ENCODE measurements at places on chromosomes 12 and 14. TPM values are rescaled to one million over a fixed set of nuclear protein-coding genes. Genes with fewer than 3 reads are reported as not detected.
A peak's percentile ranks its signal among the peaks of the same experiment; 100 is the strongest.

PTPRR gene
- polyA plus RNA-seq = 1.4 TPM

SLC25A47 gene
- polyA plus RNA-seq = not detected

ASCL1 gene
- polyA plus RNA-seq = 0.28 TPM

ADSS1 gene
- 11.8 TPM for polyA plus RNA-seq

DNA sequence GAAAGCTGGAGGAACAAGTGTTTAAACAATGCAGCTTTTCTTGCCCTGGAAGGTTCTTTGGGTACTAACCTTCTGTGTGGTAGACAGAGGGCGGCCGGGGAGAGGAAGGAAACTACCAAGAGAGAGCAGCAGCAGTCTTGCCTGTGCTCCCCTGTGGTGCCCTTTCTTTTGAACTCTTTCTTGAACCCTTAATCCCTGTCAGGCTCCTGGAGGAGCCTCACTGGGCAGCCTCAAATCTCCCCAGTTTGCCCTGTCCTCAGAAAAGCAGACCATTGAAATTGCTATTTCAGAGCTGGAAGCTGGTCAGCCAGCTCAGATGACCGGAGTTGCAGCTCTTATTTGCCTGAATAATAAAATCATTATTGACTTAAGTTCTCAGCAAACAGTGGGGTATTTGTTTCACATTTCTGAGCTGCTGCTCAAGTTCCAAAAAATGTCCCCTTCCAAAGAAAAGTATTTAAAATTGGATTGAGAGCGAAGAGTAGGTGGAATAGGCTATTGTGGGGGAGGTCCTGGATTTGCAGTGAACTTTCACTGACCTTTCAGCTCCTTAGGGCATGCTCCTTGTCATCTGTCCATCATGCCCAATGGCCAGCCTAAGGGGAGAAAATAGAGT, 42.1 kb upstream of the RNASE3 start:
- no peak overlapping the region for H3K27ac ChIP-seq
- DNase-seq = no peak
- H3K4me1 ChIP-seq = no peaks in the 10 kb centered on the region

DNA sequence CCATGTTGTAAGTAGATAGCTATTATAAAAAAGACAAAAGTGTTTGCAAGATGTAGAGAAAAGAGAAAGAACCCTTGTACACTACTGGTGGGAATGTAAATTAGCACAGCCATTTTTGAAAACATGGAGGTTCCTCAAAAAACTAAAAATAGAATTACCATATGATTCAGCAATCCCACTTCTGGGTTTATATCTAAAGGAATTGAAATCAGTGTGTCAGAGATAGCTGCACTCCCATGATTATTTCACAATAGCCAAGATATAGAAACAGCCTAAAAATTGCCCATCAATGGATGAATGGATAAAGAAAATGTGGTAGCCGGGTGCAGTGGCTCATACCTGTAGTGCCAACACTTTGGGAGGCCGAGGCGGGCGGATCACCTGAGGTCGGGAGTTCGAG, 9.2 kb downstream of the PSMC6 start:
- peaks cover 71% of the 10 kb centered on the region for H3K36me3 ChIP-seq
- no peaks in the 10 kb centered on the region for H3K4me1 ChIP-seq
- H3K27me3 ChIP-seq = no peaks in the 10 kb centered on the region
- no peak for DNase-seq
- H3K4me3 ChIP-seq = no peak overlapping the region

DNA sequence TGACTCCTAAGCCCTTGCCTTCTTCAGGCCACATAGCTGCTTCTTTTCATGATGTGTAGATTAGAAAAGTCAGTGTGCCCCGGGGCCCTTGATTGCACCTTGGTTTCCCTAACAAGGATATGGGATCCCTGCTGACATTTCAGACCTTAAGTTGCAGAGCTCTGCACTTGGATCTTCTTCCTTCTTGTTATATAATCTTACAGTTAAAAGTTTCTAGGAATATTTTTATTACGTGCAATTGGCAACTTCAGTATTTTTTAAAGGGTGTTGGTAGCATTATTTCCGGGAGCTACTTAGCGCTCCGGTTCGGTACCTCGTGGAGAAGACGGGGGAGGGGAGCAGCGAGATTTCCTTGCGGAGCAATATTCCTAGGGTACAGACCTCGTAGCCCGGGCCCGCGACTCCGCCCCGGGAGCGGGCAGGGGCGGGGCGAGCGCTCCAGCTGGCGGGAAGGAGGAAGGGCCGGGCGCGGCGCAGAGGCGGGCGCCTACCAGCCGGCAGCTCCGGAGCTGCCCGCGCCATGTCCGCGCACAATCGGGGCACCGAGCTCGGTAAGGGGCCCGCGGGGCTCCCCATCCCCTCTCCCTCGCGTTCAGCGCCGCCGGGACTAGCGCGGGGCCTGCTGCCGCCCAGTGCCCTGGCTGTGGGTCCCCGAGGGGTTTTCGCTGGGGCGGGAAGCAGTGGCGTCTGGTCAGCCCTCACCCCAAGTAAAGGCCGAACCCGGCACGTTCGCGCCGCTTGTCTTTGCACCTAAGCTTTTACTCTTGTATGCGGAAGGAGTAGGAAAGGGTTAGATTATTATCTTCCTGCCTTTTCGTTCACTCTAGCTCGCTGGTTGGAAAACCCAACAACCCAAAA, at the start of gene DERA:
Gene DERA (plus strand): TSS at position 469 of the 858 bp plus-strand sequence. CDS start 52 bp downstream, at position 521.
- peak within 1 kb of the TSS; percentile 81 for H3K27ac ChIP-seq
- no peaks in the 10 kb centered on the region for H3K27me3 ChIP-seq
- H3K4me3 ChIP-seq = peak within 1 kb of the TSS; percentile 92
- peak; percentile 91 for DNase-seq
- H3K4me1 ChIP-seq = peaks cover 5% of the 10 kb centered on the region

DNA sequence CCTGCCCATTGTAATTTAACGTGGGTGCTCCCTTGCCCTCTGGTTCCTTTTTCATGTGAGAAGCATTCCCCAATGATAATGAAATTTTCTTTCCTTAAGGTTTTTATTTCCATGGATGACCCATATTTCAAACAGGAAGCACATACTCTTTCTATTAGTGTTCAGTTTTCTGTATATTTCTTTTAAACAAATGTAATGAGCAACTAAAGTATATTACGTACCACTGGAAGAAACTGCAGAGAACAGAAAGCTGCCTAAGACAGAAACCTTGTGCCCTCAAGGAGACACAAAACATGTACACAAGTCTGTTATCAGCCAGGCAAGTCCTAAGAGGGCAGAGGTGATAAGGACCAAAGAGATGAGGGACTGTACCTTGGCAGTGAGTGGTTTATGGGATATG, 414.9 kb downstream of the ETNK1 start:
- DNase-seq = no peak
- no peaks in the 10 kb centered on the region for H3K4me1 ChIP-seq
- H3K4me3 ChIP-seq = no peak overlapping the region
- no peak overlapping the region for H3K27ac ChIP-seq

DNA sequence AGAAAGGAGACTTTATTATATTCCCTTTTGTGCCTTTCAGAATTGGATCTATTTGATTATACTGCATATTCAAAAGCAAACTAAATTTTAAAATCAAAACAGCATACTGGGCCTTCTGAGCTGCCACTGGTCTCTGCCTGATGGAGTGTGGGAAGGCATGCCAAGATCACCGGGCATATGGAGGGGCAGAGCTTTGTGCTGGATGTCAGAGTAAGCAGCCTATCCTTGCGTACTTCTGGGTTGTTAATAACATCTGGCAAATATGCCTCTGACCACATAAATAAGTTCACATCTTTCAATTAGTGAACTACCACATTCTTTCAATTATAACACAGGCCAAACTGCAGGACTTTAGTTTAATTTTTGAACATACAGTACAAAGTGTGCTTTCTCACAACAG, 18.3 kb downstream of the MLH3 start:
- no peaks in the 10 kb centered on the region for H3K27me3 ChIP-seq
- peaks cover 16% of the 10 kb centered on the region for H3K36me3 ChIP-seq
- peak; percentile 26 for DNase-seq
- H3K4me3 ChIP-seq = no peak overlapping the region

DNA sequence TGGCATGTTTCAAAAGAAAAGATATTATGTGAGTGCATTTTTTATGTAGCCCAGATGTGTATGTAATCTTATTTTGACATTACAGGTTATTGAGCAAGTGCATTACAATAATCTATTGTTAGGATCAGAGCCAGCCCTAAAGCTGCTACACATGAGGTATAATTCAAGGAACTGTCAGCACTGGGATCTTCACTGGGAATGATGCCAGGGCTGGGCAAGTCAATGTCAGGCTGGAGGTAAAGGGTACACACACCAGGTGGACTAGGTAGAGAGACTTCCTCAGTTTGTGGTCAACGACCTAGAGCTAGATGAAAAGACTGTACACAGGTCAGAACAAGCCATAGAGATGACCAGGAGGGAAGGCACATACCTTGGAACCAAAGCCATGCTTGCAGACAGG, 15.4 kb downstream of the TRIM9 start:
- H3K36me3 ChIP-seq = no peaks in the 10 kb centered on the region
- H3K4me1 ChIP-seq = no peaks in the 10 kb centered on the region
- peak overlapping the region; percentile 16 for H3K27ac ChIP-seq
- DNase-seq = peak; percentile 24

GRCh38 chr14:59465316-59466135, at the start of gene GPR135:
Gene GPR135, minus strand, starts transcription at chr14:59465380. Its CDS starts 154 bp downstream, at chr14:59465226.
- peak within 1 kb of the TSS; percentile 60 for H3K27ac ChIP-seq
- peaks cover 9% of the 10 kb centered on the region for H3K4me1 ChIP-seq
- no peaks in the 10 kb centered on the region for H3K27me3 ChIP-seq
- H3K36me3 ChIP-seq = peaks cover 44% of the 10 kb centered on the region
- H3K4me3 ChIP-seq = peak within 1 kb of the TSS; percentile 51
- no peak for DNase-seq

TAS2R43 gene
- not detected for polyA plus RNA-seq

DNA sequence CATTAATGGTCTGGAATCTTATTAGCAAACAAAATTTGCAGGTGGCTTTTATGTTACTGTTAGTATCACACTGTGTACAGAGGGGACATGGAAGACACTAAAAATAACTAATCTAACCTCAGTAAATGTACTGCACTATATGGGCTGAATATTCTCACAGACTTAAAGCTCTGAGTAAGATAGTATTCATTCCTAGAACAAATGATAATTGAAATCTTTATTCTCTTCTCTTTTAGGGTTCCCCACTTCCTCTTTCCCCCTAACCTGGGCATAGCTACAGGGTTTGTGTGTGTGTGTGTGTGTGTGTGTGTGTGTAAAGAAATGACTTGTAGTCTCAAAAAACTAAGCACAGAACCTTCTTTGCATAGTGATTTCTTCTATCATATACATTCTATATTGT, 21.4 kb upstream of the HECTD1 start:
- no peak for DNase-seq
- no peaks in the 10 kb centered on the region for H3K27me3 ChIP-seq
- H3K4me1 ChIP-seq = no peaks in the 10 kb centered on the region
- no peak overlapping the region for H3K27ac ChIP-seq
- no peaks in the 10 kb centered on the region for H3K36me3 ChIP-seq

DNA sequence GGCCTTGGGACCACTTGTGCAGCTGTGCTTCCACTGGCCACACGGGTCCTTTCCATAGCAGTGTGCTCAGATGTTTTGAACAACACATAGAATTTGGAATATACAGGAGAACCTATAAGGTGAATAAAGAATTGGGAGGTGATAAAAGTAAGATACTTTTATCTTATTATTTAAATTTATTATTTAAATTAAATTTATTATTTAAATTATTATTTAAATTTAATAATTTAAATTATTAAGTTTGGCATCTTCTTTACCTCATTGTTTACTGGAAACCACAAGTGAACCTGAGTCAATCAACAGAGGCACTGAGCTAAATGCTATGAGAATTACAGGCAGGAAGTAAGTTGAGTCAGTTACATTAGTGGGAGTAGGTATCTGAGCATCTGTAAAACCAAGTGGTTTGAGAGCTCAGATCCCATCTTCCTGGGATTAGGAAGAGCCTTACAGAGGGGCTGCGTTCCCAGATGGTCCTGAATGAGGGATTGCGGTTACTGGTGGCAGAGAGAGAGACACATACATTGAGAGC, 103.1 kb downstream of the ESR2 start:
- no peak overlapping the region for H3K27ac ChIP-seq
- DNase-seq = no peak
- no peaks in the 10 kb centered on the region for H3K27me3 ChIP-seq
- H3K36me3 ChIP-seq = no peaks in the 10 kb centered on the region
- no peaks in the 10 kb centered on the region for H3K4me1 ChIP-seq

DNA sequence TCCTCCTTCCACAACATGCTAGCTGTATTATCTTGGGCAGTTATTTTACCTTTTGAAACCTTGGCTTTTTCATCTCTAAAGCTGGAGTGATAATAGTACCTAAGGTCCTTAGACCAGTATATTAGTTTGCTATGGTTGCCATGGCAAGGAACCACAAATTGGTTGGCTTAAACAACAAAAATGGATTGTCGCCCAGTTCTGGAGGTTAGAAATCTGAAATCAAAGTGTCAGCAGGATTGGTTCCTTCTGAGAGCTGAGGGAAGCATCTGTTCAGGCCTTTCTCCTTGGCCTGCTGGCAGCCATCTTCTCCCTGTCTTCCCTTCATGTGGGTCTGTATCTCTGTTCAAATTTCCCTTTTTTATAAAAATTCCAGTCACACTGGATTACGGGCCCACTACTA, 55.5 kb upstream of the SLC35F4 start:
- no peaks in the 10 kb centered on the region for H3K36me3 ChIP-seq
- no peaks in the 10 kb centered on the region for H3K4me1 ChIP-seq
- no peaks in the 10 kb centered on the region for H3K27me3 ChIP-seq

TMEM120B gene
- polyA plus RNA-seq = 15.4 TPM

CYP46A1 gene
- polyA plus RNA-seq = 0.30 TPM

DNA sequence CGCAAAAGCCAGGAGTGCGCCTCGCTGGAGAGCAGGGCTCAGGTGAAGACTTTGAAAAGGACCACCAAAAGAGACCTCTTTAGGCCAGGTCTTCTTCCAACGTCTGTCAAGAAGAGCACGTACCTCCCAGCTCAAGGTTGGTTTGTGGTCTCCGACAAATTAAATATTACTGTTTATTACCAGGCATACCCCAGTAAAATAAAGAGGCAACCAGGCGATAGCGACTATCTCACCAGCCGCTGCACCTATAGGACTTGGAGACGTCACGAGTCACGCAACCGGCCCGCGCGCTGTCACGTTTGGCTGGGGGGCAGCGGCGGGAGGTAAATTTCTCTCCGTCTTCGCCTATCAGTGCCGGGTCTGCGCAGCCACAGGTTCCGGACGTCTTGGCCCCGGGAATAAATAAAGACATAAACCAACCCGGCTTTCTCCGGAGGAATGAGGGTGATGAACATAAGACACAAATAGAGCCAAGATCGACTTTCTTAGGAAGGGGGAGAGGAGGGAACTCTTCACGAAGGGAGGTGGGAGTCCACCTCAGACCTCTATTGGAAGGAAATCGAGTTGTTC, 2.0 kb upstream of the TBX5 start:
- H3K4me3 ChIP-seq = no peak overlapping the region
- peaks cover 98% of the 10 kb centered on the region for H3K27me3 ChIP-seq
- no peaks in the 10 kb centered on the region for H3K36me3 ChIP-seq
- no peak overlapping the region for H3K27ac ChIP-seq
- DNase-seq = no peak
